CD4-positive, alpha-beta T cell (primary cell): ENCODE measurements at places on chromosomes 2 and 18. TPM values are rescaled to one million over a fixed set of nuclear protein-coding genes. Genes with fewer than 3 reads are reported as not detected.

GRCh38 chr18:36708366-36708765 lies 120.4 kb downstream of the TPGS2 start:
- no peaks in the 10 kb centered on the region for H3K4me1 ChIP-seq
- no peak overlapping the region for H3K4me3 ChIP-seq
- peaks cover 8% of the 10 kb centered on the region for H3K27me3 ChIP-seq
- no peak overlapping the region for H3K27ac ChIP-seq
- DNase-seq: no peak
- no peaks in the 10 kb centered on the region for H3K36me3 ChIP-seq

DNA sequence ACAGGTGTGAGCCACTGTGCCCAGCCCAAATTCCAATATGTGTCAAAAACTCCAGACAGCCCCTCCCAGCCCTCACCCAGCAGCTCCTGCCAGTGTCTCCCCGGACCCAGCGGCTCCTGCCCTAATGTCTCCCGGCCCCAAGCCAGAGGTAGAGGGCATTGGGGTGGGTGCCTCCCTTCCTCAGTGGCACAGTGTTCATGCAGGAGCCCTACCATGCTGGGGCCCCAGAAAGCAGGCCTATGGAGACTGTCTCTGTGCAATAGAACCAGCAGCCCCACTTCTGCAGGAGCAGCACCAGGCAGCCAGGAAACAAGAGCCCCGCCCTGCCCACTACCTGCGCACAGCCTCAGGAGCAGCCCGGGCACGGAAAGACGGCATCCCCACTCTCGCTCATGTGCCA lies 70.4 kb downstream of the EIPR1 start:
- no peak for DNase-seq
- no peaks in the 10 kb centered on the region for H3K27me3 ChIP-seq
- H3K4me1 ChIP-seq: peaks cover 12% of the 10 kb centered on the region
- peaks cover under 1% of the 10 kb centered on the region for H3K36me3 ChIP-seq
- H3K4me3 ChIP-seq: no peak overlapping the region

DNA sequence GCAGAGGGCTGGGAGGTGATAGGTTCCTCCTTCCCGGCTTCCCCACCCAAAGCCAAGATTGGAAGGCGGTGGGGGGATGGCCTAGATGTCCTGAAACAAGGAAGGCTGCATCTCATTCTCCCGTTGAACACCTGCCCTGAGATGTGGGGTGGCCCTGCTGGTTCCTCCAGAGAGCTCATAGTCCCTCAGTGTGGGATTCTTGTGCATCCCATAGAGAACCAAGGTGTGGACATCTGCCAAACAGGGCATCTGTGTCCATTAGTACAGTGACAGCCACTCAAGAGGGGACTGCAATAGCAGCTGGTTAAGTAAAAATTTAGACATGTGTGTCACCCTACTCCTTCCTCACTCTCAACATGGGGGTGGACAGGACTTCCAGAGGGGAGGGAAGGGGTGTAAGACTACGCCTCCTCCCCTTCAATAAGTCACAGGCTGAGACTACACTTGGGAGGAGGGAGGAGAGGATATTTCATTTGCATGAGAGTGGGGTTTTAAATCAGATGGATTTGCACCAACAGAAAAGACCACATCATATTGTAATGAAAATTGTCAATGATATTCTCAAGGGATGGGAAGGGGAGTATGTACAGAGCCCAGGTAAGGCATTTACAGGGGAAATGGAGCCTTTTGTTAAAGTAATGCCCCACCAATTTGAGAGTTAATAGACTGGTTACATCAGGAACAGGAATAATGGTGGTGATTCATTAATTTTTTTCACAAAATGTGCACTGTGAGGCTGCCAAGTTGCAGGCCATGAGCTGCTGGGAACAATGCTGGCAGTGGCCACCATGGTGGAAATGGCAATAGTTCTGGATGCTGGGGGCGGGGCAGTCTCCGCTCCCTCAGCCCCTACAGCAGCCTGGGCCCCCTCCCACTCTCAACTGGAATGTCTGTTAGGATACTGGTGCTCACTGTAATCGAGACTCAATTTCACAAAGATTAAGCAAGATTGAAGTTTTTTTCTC lies 80.6 kb downstream of the TEX51 start:
- peaks cover 4% of the 10 kb centered on the region for H3K27me3 ChIP-seq
- H3K27ac ChIP-seq: no peak overlapping the region

- H3K27me3 ChIP-seq: no peaks in the 10 kb centered on the region
- no peak for DNase-seq
- H3K36me3 ChIP-seq: no peaks in the 10 kb centered on the region
- H3K4me1 ChIP-seq: no peaks in the 10 kb centered on the region
- H3K4me3 ChIP-seq: no peak overlapping the region
- H3K27ac ChIP-seq: no peak overlapping the region
Measured at GRCh38 chr2:160111951-160112798, 49.8 kb upstream of the PLA2R1 start.

DNA sequence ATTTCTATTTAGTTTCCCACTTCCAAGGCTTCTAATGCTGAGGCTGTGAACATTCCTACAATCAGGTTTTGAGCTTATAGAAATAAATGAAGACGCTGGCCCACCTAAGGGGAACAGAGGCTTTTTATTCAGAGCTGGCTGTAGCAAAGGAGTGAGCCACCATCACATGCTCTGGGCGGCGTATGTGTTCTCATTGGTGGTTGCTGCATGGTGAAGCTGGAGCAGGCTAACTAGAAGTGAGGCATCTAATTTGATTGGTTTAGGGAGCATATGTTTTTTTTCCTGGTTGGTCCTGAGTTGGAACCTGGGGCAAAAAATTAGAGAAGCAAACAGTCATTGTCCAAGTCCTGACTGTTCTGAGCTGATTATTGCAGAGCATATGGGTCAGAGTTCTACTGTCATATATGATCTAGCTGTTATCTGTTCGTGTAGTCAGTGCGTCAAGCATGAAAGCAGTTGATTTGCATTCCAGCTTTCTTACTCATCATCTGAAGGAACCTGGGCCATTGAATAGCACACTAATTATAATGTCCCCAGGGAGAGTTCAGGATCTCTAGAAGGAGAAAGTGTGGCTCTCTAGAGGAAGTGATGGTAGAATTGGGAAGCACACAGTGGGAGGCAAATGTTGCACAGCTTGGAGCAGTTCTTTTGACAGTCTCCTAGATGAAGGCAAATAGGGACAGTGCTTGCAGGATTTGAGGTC lies 279.6 kb downstream of the PARD3B start:
- H3K27ac ChIP-seq: no peak overlapping the region
- no peak for DNase-seq
- H3K4me1 ChIP-seq: no peaks in the 10 kb centered on the region
- H3K36me3 ChIP-seq: no peaks in the 10 kb centered on the region
- H3K27me3 ChIP-seq: no peaks in the 10 kb centered on the region

- no peak for DNase-seq
- H3K36me3 ChIP-seq: no peaks in the 10 kb centered on the region
- H3K4me1 ChIP-seq: no peaks in the 10 kb centered on the region
- H3K4me3 ChIP-seq: no peak overlapping the region
Measured at GRCh38 chr2:197827618-197828017, 23.2 kb downstream of the PLCL1 start.

The VAPA gene
- total RNA-seq: 177 TPM

The PELI1 gene
- 274 TPM for total RNA-seq

The C2orf69 gene
- total RNA-seq: 13.7 TPM

DNA sequence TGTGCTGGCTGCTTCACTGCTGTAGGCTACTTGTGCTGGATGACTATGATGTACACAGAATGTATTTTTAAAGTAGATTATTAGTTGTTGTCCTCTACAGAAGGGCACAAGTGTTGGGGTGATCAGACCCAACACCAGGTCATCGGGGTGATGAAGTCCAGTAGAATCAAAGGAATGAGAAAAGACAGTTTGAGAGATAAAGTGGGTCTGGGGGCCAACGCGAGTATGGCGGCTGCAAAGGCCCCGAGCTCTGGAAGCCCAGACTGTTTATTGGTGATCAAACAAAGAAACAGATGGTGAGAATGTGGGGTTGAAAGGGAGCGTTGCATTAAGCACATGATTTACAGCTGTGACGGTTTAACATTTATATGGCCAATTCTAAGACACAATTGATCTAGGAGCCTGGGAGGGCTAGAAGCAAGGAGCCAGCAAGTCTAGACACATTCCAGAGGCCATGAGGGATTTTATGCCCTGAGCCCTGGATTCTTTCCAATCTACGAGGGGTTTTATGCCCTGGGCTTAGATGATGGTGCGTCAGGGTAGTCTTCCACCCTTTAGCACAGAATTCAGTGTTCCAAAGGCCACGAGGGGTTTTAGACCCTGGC lies 153.5 kb downstream of the AGPS start:
- H3K4me3 ChIP-seq: no peak overlapping the region
- H3K27me3 ChIP-seq: no peaks in the 10 kb centered on the region
- no peak overlapping the region for H3K27ac ChIP-seq
- no peak for DNase-seq
- no peaks in the 10 kb centered on the region for H3K36me3 ChIP-seq

- H3K27ac ChIP-seq: no peak overlapping the region
- no peak overlapping the region for H3K4me3 ChIP-seq
- H3K27me3 ChIP-seq: no peaks in the 10 kb centered on the region
- H3K36me3 ChIP-seq: no peaks in the 10 kb centered on the region
- no peaks in the 10 kb centered on the region for H3K4me1 ChIP-seq
Measured at GRCh38 chr2:216713691-216714336, 18.5 kb upstream of the IGFBP5 start.

The FAM228A gene
- total RNA-seq: 0.22 TPM
